ENCODE measurements at places on chromosomes 2 and 18.

DNA sequence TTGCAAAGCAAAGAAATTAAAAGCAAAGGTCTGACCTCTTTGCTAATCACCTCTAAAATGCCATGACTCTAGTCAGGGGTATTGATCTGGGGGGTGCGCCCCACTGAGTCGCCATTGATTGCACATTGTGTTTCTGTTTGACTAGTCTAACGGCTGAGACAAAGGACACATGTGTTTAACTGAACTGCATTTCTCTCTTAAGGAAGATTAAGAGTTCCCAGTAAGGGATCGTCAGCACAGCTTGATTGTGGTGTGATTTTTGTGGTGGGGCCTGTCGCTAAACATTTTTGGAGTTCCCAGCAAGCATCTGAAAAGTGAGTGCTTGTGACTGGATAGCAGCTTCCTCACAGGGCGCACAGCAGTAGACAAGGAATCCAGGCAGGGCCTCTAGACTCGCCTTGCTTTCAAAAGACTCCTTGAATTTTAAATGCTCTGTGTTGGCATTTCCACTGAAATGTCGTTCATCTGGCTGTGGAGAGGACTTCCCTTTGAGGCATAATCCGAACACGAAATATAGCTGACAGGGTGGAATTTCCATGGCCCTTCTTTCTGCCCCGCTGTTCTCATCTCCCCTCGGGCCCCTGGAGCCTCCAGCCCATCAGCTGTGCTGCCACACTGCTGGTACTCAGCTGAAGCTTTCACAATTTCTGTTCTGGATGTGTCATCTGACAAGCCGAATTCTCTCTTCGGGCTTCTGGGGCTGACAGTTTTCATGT, 126.3 kb downstream of the FAM168B start:
- no peak for DNase-seq

DNA sequence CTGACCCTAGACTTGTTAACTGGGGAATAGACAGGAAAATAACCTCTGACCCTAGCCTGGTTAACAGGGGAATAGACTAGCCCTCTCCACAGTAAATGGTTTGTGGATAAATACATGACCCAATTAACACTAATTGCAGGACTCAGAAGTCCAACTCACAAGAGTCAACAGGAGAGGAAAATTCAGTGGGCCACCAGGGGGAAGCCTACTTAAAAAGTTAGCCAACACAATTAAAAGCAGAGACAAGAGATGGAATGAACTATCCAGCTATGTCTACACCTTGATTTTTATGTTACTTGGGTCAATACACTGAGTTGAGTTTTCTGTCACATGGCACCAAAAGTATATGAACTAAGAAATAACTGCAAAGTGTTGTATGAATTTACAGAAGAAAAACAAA, 158.8 kb upstream of the SLC39A10 start:
- no peak for DNase-seq

DNA sequence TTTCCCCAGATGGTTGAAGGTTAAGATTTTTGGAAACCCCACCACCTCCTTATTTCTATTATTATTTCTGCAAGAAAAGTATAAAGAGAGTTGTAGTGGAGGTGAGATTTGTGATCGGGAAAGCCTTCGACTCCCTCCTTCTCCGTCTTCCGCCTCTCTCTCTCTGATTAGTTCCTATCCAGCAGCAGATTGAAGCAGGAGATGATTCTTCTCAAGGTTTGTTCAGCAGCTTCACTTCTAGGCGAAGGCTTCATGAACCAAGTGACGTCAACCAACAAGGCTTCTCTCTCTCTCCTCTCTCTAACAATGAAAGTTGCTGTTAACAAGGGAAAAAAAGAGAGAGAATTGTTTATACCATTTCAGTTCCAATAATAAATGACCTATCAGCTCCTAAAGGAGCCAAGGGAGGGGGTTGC, at the start of gene BAZ2B:
Gene BAZ2B (minus strand): TSS at position 263 of the 416 bp plus-strand sequence. CDS start 137,829 bp downstream, outside the sequence.
- DNase-seq, result no peak

- no peak for DNase-seq
These were observed 30.0 kb upstream of the IGFBP2 start for GRCh38 chr2:216603010-216603883.

DNA sequence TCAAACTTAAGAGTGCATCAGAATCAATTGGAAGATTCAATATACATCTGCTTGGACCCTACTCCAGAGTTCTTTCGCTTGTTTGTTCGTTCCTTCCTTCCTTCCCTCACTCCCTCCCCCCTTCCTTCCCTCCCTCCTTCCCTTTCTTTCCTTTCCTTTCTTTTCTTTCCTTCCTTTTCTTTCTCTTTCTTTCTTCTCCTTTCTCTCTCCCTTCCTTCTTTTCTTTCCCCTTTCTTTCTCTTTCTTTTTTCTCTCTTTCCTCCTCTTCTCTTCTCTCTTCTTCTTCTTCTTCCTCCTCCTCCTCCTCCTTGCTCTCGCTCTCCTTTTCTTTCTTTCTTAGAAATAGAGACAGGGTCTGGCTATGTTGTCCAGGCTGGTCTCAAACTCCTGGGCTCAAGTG, 45.9 kb downstream of the MTHFD2 start:
- no peak for DNase-seq

- no peak for DNase-seq
These were observed 157.1 kb downstream of the GALNT3 start for GRCh38 chr2:165636959-165637358.

GRCh38 chr18:60020107-60020925, 120.5 kb downstream of the PMAIP1 start:
- DNase-seq, result no peak

DNA sequence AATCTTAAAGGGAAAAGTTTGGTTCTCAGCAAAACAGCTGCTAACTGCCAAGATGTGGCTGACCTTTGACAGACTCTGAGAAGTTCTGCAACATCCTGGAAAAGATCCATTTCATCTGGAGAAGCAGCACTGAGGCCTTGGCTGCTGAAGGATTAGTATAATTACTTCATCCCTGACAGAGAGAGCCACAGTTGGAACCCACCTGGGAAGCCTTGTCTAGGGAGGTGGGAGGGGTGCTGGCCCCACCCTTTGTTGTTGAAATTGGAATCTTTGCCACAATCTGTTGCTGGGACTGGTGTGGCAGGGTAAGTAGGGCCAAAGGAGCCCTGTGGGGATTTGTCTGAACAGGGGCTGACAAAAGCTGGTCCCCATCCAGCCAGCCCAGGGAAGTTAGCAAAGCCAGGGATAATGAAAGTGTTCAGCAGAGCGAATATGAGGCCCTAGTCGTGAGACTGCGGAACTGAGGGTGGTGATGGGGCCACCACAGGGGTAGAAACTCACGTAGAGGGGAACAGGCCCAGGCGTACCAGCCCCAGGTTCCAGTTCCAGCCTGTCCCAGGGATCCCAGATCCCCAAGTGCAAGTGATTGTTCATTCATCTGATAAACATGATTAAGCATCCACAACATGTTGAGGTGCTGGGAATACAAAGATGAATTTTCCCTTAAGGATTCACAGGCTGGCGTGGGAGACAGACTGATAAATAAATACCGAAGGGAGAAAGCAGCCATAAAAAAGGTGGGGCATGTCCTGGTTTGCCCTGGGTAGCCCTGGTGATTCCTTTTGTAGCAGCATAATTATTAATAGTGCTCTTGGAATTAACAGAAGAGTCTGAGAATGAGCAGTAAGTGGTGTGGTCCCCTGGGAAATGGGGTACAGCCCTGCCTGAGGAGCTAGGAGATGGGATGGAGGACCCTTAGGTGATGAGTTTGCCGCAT, 60.0 kb downstream of the MYO1B start:
- DNase-seq, result no peak

DNA sequence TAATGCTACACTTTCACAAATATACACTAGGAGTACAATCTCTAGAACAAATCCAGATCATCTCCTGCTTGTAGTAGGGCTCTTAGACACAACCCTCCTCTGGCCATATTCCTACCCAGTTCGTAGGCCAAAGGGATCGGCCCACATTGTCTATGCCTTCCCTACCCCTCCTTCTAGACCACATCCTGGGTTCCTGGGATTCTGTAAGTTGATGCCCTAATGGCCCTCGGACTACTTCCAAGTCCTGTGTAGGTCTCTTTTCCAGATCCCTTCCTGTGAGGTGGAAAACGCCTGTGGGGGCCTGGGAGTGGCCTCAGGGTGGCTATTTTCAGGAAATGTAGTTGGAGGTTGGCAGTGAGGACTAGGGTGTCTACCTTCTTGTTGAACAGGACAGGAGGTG, 289.7 kb downstream of the ZNF385B start:
- DNase-seq, result no peak

GRCh38 chr2:56008661-56009431, 85.3 kb upstream of the EFEMP1 start:
- DNase-seq, result no peak
